Posterior vena cava (tissue), 2 donors: ENCODE measurements at places on chromosomes 6 and 20. TPM values are rescaled to one million over a fixed set of nuclear protein-coding genes. Genes with fewer than 3 reads are reported as not detected.

The HCRTR2 gene
- not detected for total RNA-seq

The RBPJL gene
- total RNA-seq = not detected

The OSBPL2 gene
- total RNA-seq = 34.7 TPM

The RPN2 gene
- 136 TPM for total RNA-seq

The ZNF391 gene
- 2.4 TPM for total RNA-seq

The KCNK5 gene
- 2.1 TPM for total RNA-seq

The GPR63 gene
- 0.90 TPM for total RNA-seq

The ZBP1 gene
- 0.37 TPM for total RNA-seq

The PKHD1 gene
- not detected for total RNA-seq

The VWA7 gene
- total RNA-seq = 0.37 TPM

The ADIG gene
- not detected for total RNA-seq

The KHDC1 gene
- total RNA-seq = 0.19 TPM

The AKAP7 gene
- 11.3 TPM for total RNA-seq

The SLC22A23 gene
- total RNA-seq = 5.2 TPM

The NFATC2 gene
- total RNA-seq = 4.4 TPM

The CD93 gene
- 88.2 TPM for total RNA-seq

The TNFRSF6B gene
- 5.4 TPM for total RNA-seq

The FAM120B gene
- total RNA-seq = 18.7 TPM
